ENCODE measurements at places on chromosomes 16 and 17. TPM values are rescaled to one million over a fixed set of nuclear protein-coding genes. Genes with fewer than 3 reads are reported as not detected.

GRCh38 chr17:15233971-15234370, 31.2 kb downstream of the PMP22 start:
- H3K27me3 ChIP-seq = no peaks in the 10 kb centered on the region
- peaks cover 61% of the 10 kb centered on the region for H3K4me1 ChIP-seq
- no peak for DNase-seq

- H3K36me3 ChIP-seq = peaks cover 5% of the 10 kb centered on the region
- H3K27me3 ChIP-seq = no peaks in the 10 kb centered on the region
- no peak overlapping the region for H3K4me3 ChIP-seq
- DNase-seq = no peak
These were observed 23.6 kb downstream of the CA4 start for GRCh38 chr17:60173304-60173819.

The SPATA32 gene
- polyA plus RNA-seq = 0.07 TPM

DNA sequence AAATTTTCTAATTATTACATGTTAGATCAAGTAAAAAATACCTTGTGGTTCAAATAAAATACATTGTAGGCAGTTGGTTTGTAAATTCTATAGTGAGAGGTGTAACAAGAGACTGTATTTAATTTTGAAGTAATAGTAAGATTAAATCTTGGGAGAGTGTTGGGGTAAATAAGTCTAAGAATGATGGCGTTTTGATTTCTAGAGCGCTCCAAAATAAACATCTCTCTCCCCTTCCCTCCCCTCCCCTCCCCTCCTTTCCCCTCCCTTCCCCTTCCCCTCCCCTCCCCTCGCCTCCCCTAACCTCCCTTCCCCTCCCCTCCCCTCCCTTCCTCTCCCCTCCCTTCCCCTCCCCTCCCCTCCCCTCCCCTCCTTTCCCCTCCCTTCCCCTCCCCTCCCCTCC, 200.6 kb upstream of the EEF2KMT start:
- no peak overlapping the region for H3K27ac ChIP-seq
- no peaks in the 10 kb centered on the region for H3K27me3 ChIP-seq
- H3K4me1 ChIP-seq = no peaks in the 10 kb centered on the region
- H3K4me3 ChIP-seq = no peak overlapping the region

DNA sequence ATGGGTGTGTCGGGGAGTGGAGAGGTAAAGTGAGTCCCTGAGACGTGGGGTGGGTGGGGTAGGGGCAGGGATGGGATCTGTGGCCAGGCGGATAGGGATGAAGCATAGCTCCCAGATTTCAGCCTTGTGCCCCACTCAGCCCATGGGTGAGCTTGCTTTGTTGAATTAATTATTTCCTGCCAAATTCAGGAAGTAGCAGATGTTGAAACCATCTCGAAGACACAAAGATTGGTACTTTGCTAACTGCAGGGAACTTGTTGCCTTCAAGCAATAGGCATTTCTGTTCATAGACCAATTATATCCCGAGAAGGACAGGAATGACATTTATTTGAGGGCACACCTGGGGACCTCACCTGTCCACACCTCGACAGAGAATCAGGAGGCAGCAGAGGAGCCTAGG, 11.0 kb upstream of the C16orf74 start:
- no peak overlapping the region for H3K4me3 ChIP-seq
- no peaks in the 10 kb centered on the region for H3K36me3 ChIP-seq
- no peaks in the 10 kb centered on the region for H3K4me1 ChIP-seq
- no peak for DNase-seq

The CEMP1 gene
- not detected for polyA plus RNA-seq

DNA sequence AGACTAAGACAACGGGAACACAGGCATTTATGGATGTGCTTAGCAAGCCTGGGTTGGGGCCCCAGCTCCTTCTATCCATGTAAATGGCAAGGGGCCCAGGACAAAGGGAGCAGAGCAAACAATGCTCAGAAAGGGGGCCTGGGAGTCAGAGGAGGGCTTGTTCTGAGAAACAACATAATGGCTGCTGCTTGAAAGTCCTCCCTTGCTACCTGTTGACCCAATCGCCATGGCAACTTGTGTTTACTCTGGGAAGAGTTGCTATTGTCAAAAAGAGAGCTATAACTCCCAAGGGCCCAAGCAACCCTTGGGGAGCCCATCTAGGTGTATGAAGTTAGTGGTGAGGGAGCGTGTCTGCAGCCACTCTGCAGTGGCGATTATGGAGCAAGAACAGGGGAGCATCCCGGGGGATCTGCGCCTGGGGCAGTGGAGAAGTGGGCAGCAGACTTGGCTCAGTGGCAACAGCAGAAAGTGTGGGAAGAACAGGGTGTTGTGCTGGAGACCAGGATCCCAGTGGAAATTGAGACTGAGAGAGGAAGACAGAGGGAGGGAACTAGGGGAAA, 118.7 kb upstream of the NLRP1 start:
- H3K27me3 ChIP-seq = no peaks in the 10 kb centered on the region
- H3K36me3 ChIP-seq = no peaks in the 10 kb centered on the region
- H3K4me3 ChIP-seq = no peak overlapping the region
- DNase-seq = no peak

DNA sequence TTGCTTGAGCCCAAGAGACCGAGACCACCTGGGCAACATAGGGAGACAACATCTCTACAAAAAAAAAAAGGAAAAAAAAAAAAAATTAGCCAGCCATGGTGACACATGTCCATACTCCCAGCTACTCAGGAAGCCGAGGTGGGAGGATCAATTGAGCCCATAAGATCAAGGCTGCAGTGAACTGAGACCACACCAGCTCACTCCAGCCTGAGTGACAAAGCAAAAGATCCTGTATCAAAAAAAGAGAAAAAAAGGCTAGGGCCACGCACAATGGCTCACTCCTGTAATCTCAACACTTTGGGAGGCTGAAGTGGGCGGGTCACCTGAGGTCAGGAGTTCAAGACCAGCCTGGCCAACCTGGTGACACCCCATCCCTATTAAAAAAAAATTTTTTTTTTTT, 13.8 kb downstream of the SUMO2 start:
- DNase-seq = peak; percentile 26
- H3K4me3 ChIP-seq = no peak overlapping the region
- no peaks in the 10 kb centered on the region for H3K4me1 ChIP-seq
- no peaks in the 10 kb centered on the region for H3K27me3 ChIP-seq
- peaks cover 19% of the 10 kb centered on the region for H3K36me3 ChIP-seq

The KRT17 gene
- polyA plus RNA-seq = not detected

- no peak for DNase-seq
- no peaks in the 10 kb centered on the region for H3K4me1 ChIP-seq
- H3K27ac ChIP-seq = no peak overlapping the region
- H3K36me3 ChIP-seq = no peaks in the 10 kb centered on the region
- H3K4me3 ChIP-seq = no peak overlapping the region
These were observed 98.6 kb downstream of the ZNF18 start for GRCh38 chr17:11898526-11899235.

- no peaks in the 10 kb centered on the region for H3K36me3 ChIP-seq
- DNase-seq = no peak
- peak overlapping the region; percentile 93 for H3K27ac ChIP-seq
These were observed 589 bp downstream of the NMT1 start for GRCh38 chr17:45061606-45062205.

All from sigmoid colon (tissue), 7 donors.